Mesenteric fat pad (tissue), 1 donor: ENCODE measurements at places on chromosomes 1 and 21. TPM values are rescaled to one million over a fixed set of nuclear protein-coding genes. Genes with fewer than 3 reads are reported as not detected.

BACE2 gene
- 25.8 TPM for total RNA-seq

GRCh38 chr21:37181059-37181458 lies 86.1 kb downstream of the VPS26C start:
- no peak for DNase-seq

GRCh38 chr1:62394646-62395045 lies 42.2 kb upstream of the USP1 start:
- DNase-seq, result no peak

DNA sequence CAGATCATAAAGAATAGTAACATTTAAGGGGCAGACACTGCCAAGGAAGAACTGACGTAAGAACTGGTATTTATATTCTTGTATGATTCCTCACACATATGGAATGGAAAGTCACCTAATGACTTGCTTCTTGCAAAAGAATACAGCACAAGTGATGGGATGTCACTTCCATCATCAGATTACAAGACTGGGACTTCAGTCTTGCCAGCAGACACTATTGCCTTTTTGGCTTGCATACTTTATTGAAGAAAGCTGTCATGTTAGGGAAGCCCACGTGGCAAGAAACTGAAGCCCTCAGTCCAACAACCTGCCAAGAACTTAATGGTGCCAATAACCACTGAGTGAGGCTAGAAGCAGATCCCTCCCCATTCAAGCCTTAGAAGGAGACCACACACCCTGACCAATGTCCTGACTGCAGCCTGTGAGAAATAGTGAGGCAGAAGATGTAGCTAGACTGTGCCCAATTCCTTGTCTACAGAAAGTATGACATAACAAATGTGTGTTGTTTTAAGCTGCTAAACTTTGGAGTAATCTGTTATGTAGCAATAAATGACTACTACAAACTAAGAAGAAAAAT lies 12.0 kb downstream of the EGLN1 start:
- DNase-seq, result no peak

GRCh38 chr1:4447778-4448420 lies 206.5 kb upstream of the AJAP1 start:
- no peak for DNase-seq

- DNase-seq, result no peak
These were observed 1969.1 kb downstream of the MRPL39 start for GRCh38 chr21:23638131-23638695.
